ENCODE measurements at places on chromosomes 4 and X. TPM values are rescaled to one million over a fixed set of nuclear protein-coding genes. Genes with fewer than 3 reads are reported as not detected.

DNA sequence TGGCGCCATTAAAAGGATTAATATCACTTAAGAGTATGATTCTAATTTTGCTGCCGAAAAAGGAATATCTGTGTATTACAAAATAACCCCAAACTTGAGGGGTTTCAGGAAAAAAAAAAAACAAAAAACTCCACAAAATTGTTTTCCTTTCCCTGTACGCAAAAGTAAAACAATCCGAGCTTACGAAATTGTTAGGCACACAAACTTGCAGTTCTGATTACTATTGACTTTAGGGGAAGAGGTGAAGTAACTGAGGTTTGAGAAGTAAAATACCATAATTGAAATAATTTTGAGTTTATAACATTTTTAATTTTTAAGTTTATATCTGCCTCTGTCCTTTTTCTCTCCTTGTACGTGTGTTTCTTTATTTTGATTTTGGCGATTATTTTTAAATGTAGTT is 64.8 kb downstream of the USP9X start:
- peaks cover 86% of the 10 kb centered on the region for H3K36me3 ChIP-seq
- H3K27ac ChIP-seq = no peak overlapping the region
- H3K4me1 ChIP-seq = peaks cover 24% of the 10 kb centered on the region
- H3K4me3 ChIP-seq = no peak overlapping the region
- H3K27me3 ChIP-seq = no peaks in the 10 kb centered on the region

GRCh38 chr4:234178-234577 is 71.1 kb downstream of the ZNF732 start:
- no peak for DNase-seq
- H3K4me3 ChIP-seq = no peak overlapping the region
- H3K27me3 ChIP-seq = no peaks in the 10 kb centered on the region
- no peaks in the 10 kb centered on the region for H3K4me1 ChIP-seq

Gene PAGE2B
- 0.31 TPM for polyA plus RNA-seq

Gene OCIAD2
- 235 TPM for polyA plus RNA-seq

Gene VGLL1
- not detected for polyA plus RNA-seq

Gene ABCG2
- 0.02 TPM for polyA plus RNA-seq

Gene TRIM75
- not detected for polyA plus RNA-seq

Gene TLL1
- 0.07 TPM for polyA plus RNA-seq

Gene GPAT3
- not detected for polyA plus RNA-seq
